NCI-H2081 treated with DMSO at 0.1 percent for 48 hours (cell line): ENCODE measurements at places on chromosomes 12 and 14.
A peak's percentile ranks its signal among the peaks of the same experiment; 100 is the strongest.

DNA sequence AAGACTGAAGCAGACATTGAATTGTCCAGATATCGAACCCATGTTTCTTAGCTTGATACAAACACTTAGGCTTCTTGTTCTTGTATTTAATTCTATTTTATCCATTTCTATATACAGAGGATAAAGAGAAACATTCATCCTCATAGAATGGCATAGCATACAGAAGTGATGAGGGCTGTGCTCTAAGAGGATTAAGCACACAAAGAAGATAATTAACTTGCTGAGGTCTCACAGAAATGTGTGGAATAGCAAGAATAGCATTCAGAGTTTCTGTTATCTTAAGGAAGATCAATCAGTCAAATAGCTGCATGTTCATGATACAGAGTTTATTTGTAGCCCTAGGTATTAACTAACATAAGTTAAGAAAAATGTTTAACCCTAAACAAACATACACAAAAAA, 27.3 kb upstream of the STRAP start:
- no peak for DNase-seq

DNA sequence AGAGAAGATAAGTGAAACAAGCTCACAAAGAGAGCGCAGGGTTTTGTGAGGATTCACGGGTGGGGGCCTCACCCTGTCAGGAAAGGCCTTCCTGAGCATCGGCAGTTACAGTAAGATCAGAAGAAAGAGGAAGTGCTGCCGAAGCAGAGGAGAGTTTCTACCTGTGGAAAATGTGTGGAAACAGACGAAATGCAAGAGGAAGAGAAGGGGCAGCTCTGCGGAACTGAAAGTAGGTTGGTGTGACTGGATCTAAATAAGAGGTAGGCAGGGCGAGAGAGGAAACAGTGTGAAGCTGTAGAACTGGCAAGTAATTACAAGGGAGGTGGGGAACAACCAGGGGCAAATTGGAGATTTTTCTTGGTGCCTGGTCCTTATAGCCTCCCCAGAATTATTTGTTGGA, 2.6 kb downstream of the GPR68 start:
- DNase-seq, result no peak

DNA sequence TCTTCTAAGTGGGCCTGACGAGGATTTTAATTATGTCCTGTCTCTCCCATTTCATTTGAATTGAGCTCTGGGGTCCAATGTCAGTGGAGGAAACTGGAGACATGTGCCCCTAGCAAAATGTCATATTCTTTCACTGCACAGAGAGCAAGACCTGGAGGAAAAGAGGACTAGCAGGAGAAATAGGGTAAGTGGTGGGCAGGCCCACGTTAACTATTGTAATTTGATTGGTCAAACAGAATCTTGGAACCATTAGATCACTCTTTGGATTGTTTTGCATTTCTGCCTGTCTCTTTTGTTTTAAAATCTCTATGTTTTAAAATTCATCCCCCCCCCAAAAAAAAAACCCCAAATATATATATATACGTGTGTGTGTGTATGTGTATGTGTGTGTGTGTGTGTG, 113.9 kb upstream of the PELI2 start:
- no peak for DNase-seq

GRCh38 chr12:115382681-115383080, 698.7 kb upstream of the TBX3 start:
- no peak for DNase-seq

GRCh38 chr12:44036875-44037443, 201.1 kb downstream of the TMEM117 start:
- DNase-seq, result no peak

- no peak for DNase-seq
Measured at GRCh38 chr12:54437243-54437642, 18.2 kb upstream of the ITGA5 start.

DNA sequence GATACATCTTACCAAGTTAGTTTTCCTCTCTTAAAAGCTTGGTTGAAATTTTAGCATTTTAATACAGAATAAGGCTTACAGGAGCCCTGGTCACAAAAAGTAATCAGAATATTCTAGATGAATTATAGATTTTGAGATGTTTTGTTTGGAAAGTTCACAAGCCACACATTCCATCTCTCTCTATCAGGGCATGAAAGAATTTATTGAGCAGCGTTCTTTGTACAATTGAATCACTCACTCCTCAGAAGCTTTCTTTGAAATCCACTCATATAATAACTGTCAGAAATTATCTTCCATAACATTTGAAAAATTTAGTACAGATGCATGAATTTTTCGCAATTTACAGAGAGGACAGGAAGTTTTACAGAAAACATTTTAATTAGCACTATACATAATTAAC, 938.6 kb upstream of the MDGA2 start:
- no peak for DNase-seq

- DNase-seq, result no peak
Measured at GRCh38 chr14:85599939-85600338, 70.0 kb downstream of the FLRT2 start.

DNA sequence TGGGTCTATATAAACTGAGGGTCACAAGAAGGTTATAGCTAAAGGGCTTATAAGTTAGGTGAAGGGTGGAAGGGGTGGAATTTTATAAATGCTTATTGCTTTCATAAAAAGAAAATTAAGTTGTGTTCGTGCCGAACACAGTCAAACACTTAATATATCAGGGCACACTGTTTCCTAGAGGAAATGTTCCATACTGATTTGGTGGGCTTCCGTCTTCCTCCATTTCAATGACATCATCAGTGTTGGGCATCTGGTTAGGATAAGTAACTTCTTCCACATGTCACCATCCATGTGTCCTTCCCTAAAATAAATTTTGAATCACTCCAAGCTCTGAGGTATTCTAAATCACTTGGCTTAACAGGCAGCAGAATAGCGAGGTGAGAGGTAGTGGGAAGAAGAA, 466.4 kb downstream of the MED13L start:
- no peak for DNase-seq

DNA sequence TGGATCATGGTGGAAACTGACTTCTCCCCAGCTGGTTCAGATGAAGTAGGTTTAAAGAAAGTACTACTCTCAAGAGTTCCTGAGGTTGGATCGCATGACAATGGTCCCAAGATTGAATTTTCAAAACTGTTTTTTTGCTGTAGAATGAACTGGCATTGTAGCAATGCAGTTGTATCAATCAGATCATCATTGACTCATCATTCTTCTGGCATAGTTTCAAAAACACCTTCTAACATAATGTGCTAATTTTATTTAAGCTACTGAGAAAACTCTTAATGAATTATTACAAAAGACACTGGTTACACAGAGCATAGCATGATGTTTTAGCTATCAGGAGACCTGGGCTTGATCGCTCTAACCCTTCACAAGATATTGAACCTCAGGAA, 384.5 kb upstream of the DCN start:
- no peak for DNase-seq

GRCh38 chr12:65510007-65510406, 231.5 kb downstream of the MSRB3 start:
- DNase-seq, result no peak

GRCh38 chr14:32630701-32631100, 301.6 kb downstream of the AKAP6 start:
- no peak for DNase-seq

DNA sequence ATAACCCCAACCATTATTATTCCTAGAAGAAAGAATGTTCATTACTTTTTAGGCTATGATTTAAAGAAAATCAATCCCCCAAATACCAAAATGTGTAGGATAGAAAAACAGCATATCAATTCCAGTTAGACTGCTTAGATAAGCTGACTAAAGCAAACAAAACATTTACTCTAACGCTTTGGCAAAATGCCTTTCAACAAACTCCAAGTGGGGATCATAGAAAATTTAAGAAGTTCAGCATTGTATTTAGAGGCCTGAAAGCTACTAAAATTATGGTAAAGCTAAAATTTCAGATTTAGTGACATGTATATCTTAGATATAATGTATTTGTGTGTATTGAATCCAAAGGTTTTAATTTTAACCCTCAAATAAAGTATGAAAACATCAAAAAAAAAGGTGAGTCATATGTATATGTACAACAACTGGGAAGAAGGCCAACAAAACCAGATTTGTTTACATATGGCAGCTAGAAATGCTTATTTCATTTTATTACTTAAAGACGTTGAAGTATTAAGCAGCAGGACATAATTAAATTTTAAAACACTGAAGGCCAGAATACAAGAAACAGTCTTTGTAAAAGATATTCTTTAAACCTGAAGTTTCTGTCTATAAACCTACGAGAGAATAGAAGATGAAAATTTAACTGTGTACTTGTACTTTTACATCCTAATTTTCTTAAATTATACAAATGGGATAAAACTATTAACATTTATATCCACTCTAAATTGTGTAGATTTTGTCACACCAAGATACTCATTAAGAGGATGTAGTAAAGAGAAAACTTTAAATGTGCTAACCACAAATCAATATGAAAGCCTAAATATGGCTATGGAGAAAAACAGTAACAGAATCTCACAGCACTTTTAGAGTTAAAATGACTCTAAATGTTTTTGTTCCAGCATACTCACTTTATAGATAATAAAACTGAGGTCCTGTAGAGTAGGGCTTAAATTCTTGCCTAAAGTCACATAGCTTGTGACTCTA, 71.4 kb downstream of the SLC41A2 start:
- DNase-seq, result peak; percentile 62

DNA sequence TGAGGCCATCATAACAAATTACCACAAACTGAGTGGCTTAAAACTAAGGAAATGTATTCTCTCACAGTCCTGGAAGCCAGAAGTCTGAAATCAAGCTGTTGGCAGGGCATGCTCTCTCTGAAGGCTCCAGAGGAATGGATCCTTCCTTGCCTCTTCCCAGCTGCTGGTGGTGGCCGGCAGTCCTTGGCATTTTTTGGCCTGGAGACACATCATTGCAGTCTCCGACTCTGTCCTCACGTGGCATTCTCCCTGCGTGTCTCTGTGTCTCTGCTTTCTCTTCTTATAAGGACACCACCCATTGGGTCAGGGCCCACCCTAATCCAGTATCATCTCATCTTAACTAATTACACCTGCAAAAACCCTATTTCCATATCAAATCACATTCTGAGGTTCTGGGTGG, 206.1 kb downstream of the SLC41A2 start:
- no peak for DNase-seq

GRCh38 chr14:30938617-30939016, 64.3 kb downstream of the COCH start:
- no peak for DNase-seq

- no peak for DNase-seq
Measured at GRCh38 chr14:98368916-98369315, 903.1 kb downstream of the BCL11B start.

DNA sequence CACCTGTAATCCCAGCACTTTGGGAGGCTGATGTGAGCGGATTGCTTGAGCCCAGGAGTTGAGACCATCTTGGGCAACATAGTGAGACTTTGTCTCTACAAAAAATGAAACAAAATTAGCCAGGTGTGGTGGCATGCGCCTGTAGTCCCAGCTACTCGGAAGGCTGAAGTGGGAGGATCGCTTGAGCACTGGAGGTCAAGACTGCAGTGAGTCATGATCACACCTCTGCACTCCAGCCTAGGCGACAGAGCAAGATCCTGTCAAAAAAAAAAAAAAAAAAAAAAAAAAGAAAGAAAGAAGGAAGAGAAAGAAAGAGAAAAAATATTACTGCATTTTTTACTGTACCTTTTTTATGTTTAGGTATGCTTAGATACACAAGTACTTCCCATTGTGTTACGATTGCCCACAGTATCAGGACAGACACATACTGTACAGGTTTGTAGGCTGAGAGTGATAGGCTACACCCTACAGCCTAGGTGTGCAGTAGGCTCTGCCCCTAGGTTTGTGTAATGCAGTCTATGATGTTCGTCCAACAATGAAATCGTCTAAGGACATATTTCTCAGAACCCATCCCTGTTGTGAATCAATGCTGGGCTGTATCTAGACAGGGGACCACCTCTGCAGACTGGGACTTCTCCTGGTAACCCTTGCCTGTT, 160.4 kb upstream of the PWP1 start:
- no peak for DNase-seq

DNA sequence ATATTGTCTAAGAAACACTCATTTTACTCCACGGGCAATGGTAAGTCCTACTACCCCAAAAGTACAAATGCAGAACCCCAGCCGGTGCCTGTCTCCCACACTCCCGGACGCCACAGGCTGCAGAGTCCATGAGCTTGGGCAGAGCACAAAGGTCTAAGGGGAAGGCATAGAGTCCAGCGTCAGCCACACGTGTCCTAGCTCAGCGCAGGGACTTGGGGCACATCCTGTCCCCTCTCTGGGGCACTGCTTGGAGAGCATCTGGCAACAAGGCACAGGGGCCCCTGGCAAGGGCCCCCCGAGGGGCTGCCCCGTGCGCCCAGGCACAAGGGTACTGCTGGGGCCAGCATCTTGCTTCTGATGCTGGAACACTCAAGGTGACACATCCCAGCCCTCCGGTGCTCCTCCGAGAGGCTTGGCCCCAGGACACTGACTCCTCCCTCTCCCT, 58.4 kb downstream of the BCL11B start:
- no peak for DNase-seq

- no peak for DNase-seq
Measured at GRCh38 chr12:67942724-67943123, 46.5 kb upstream of the IFNG-AS1 start.

DNA sequence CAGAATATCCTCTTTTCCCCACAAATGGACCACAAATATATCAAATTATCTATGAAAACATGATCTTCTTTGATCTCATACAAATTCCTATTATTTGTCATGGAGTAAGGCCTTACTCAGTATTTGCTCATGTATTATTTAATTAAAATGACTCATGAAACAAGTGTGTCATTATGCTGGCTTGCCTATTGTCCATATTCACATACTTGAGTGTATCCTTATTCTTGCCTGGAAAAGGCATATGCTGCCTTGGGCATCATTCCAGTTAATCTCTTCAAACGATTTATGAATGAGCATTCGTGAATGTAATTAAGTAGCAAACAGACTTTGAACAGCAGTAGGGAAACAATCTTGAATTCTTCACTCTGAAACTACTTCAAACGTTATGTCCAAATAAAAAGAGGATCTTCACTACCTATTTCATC, 22.6 kb upstream of the SNRPF start:
- no peak for DNase-seq

DNA sequence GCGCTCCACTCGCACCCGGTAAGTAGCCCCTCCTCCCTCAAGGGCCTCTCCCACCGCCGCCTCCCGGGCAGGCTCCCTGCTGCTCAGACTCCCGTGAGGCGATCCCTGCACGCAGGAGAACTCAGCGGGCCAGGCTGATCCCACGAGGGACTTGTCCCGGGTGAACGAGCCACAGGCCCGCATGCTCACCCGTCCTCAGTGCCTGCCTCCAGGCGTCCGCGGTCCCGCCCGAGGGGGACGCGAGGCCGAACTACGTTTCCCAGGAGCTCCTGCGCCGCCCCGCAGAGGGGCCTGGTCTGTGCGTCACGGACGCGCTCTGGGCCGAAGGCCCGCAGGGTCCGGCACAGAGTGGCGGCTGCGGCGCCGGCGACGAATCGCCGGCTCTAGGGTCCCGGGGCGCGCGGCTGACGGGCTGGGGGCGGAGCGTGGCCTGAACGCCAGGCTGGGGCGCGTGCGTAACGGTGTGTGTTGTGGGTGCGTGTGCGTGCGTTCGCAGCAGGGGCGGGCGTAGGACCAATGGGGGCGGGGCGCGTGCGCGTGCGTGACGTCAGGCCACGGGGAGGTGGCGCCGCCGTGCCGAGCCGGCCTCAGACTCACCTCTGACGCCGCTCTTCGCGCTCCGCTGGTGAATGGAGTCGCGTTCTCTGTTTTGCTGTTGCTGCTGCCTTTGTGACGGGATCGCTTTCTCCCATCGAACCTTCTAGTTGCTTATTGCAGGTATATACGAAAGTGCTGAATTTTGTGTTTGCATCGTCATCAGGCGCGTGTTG, at the start of the genes ZNF10 and ZNF891:
ZNF10 (plus strand) TSS at position 590 of the 770 bp plus-strand sequence. CDS start 13,866 bp downstream, outside the sequence.
ZNF891 (minus strand) TSS at position 237 of the 770 bp plus-strand sequence. CDS start 8,356 bp downstream, outside the sequence.
- DNase-seq, result peak; percentile 85
